ENCODE measurements at places on chromosomes 1 and 21.

- DNase-seq: peak; percentile 31
Observed at GRCh38 chr1:74427681-74428080, 84.7 kb downstream of the LRRC53 start.

GRCh38 chr1:19704247-19705113, 39.8 kb downstream of the HTR6 start:
- peak; percentile 22 for DNase-seq

GRCh38 chr1:96075704-96076455, 645.7 kb upstream of the PTBP2 start:
- DNase-seq: peak; percentile 31

GRCh38 chr1:54474310-54475251, 68.4 kb upstream of the SSBP3 start:
- no peak for DNase-seq

DNA sequence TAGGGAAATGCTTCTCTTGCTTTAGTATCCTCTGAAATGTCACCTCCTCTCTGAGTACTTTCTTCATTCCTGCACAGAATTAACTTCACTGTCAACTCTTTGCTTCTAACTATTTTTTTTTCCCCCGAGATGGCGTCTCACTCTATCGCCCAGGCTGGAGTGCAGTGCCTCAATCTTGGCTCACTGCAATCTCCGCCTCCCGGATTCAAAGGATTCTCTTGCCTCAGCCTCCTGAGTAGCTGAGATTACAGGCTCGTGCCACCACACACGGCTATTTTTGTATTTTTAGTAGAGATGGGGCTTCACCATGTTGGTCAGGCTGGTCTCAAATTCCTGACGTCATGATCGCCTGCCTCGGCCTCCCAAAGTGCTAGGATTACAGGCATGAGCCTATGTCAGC, 1.4 kb upstream of the PLPP3 start:
- DNase-seq: no peak

DNA sequence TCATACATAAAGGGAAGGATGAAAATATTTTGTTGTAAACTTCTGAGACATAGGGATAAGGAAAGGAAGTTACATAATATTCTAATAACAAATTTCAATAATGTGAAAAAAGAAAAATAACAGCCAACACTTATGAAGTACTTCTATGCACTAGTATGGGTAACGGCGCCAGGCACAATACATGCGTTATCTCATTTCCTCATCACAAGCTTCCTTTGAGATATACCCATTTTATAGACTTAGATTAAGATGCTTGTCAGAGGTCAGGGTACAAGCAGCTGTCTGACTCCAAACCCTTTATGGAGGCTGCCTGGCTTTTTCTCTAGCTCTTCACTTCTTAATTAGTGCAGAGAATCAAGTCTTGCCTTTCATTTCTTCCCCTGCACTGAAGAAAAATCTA, 41.3 kb downstream of the TCP10L start:
- no peak for DNase-seq

- no peak for DNase-seq
Observed at GRCh38 chr1:50474859-50475809, 51.9 kb upstream of the DMRTA2 start.

- DNase-seq: no peak
Observed at GRCh38 chr1:44536357-44537209, 131.5 kb downstream of the RNF220 start.

DNA sequence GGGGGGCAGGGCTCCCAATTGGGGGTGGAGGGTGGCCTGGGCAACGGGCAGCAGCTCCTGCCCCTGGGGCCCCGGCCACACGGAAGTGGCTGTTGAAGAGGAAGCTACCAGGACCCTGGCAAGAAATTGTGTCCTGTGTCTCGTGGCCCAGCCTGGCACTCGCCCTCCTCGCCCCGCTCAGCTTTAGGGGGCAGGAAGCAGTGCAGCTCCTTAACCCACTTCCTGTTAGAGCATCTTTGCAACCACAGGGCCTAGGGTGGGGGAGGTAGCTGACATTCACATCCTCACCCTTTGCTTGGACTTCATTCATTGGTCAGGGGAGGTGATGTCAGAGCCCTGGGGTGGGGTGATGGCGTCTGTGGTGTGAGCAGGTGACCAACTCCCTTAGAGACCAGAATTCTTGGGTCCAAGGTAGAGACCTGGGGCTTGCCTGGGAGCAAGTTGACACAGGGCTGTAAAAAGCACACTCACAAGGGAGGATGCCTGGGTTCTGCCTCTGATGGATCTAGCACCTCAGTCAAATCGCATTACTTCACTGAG, at the start of gene ARHGAP30:
ARHGAP30 (minus strand) TSS at position 161 of the 540 bp plus-strand sequence. CDS start 267 bp downstream, outside the sequence.
- no peak for DNase-seq

- DNase-seq: no peak
Observed at GRCh38 chr1:157994704-157995582, 1.5 kb downstream of the KIRREL1 start.

DNA sequence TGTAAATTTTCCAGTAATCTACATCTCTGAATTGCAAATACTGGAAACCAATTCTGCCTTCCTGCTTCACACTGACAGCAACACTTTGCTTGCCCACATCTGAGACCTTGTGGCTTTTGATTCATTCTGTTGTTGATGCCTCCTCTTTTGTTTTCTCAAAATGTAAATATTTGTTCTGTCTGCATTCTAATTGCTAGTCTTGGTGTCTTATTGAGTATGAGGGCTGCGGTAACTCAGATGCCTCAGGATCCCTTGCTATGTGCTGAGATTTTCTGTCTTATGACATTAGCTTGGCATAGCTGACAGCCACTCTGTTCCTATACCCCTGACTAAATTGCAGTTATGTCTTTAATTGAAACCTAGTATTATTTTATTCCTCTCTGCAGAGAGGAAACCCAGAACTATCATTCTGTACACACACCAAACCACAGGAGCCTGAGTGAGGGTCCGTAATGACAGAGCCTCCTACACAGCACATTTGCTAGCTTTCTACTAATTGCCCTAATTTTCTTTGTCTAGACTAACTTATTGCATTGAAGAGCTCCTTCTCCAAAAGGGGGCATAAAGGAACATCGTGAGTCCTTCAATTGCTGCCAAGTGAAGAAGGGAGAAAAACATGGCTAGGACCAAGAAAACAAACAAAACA, 72.1 kb downstream of the GREM2 start:
- DNase-seq: no peak

DNA sequence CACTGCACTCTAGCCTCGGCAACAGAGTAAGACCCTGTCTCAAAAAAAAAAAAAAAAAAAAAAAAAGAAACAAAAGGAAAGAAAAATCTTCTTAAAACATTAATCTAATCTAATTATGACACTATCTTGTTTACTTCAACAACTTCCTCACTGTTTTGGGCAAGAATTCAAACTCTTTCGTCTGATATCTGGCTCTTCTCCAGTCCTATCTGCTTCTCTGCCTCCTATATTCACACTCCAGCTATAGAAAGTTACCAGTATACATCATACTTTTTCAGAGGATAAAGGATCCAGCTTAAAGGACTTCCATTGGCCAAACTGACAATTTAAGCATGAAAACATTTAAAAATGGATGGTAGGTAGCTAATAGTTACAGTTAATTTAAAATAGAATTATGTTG, 47.3 kb downstream of the EIF2B3 start:
- no peak for DNase-seq

GRCh38 chr1:19484338-19484797, 971 bp downstream of the CAPZB start:
- no peak for DNase-seq

GRCh38 chr1:58660105-58660504, 39.8 kb downstream of the MYSM1 start:
- no peak for DNase-seq

- DNase-seq: no peak
Observed at GRCh38 chr1:184186167-184186566, 134.6 kb downstream of the TSEN15 start.

DNA sequence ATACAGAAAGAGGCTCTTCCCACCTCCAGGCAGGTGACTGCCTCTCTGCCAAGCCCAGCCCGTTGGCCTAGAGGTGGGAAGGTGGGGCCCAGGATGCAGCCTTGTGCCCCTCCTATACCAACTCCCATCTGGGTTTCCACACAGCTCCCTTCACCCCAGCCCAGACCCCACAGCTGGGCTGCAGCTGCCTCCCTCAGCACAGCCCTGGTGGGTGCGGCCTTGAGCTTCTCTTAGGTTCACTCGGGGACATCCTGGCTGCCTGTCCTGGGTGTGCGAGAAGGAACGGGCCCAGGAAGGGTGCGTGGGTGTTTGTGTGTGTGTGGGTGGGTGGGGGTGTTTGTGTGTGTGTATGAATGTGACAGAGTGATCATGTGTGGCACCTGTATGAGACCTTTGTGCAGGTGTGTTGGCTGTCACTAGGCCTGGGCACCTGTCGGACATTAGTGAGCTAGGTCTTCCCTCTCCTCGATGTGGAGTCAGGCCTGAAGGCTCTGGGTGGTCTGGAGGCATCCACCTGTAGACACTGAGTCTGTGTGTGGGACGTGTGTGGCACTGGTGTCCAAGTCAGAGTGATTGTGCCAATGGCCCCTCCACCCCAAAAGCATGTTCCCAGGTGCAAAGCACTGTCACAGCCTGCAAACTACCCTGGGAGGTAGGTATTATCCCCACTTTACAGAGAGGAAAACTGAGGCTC, 30.7 kb downstream of the FOXO6 start:
- no peak for DNase-seq

- no peak for DNase-seq
Observed at GRCh38 chr1:12287869-12288268, 58.0 kb downstream of the VPS13D start.

DNA sequence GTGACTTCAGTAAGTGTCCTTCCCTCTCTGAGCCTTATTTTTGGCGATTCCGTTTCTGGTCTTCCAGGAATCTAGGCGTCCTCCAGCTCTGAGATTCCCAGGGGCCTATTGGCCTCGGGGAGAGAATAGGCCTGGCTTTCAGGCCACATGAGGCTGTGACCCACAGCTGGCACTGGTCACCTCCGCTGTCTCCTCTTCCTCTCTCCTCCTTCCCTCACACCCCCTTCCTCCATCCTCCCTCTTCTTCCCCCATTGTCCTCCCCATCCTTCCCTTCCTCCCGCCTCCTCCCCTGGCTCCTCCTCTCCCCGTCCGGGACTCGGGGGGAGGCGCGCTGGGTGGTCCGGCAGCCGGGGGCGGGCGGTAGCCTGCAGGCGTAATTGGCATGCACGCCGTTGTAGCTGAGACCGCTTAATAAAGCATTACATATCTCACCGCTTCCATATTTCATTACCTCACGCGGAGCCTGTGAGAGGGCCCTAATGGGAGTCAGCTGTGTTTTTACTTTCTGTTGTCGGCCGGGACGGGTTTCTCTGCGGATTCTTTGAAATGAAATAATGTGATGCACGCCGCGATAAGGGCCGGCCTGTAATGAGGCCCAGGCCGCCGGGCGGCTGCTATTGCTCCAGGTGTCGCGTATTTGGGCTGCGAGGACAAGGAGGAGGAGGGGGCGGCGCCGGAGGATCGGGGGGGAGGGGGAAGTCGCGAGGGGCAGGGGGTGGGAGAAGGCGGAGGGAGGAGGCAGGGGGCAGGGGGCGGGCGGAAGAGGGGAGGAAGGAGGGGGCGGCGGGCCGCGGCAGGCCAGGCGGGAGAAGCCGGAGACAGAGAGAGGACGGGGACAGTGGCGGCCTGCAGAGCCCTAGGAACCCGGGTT, 95.3 kb downstream of the FOXD2 start:
- no peak for DNase-seq

DNA sequence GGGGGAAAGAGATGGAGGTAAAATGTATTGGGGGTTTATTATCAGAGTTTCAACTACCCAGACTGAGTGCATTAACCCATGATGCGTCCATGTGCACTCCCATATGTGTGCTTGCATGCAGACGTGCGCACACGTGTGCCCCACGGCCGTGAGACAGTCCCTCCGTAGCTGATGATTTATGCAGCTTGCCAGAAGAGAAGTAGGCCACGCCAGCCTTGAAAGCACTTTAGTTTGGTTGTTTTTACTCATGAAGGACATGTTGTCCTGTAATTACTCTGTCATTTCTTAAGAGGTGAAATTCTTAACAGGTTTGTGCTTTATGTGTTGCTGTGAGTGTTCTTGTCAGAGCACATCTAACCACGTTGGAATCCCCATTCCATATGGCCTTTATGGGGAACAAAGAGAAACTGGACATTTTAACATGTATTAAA, 467.8 kb downstream of the LMO4 start:
- DNase-seq: no peak

GRCh38 chr1:227420147-227420546, 101.9 kb upstream of the CDC42BPA start:
- no peak for DNase-seq

DNA sequence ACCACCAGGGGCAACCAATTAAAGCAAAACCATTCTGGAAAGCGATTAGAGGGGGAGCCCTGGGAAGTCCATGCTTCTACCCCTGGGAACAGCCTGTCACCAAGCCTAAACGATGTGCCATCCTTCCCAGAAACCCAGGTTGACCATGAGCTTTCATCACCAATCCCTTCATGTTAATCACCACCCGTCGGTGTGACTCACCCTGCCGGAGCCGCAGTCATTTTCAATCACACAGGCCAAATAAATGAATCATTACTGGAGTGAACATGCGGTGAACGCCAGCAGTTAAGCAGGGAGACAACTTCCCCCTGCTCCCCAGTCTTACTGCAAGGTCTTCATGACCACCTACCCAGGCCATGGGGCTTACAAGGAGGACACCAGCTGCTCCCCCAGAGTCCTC, 308.8 kb downstream of the AJAP1 start:
- DNase-seq: no peak

- peak; percentile 97 for DNase-seq
Observed at GRCh38 chr1:39398278-39399021, 93.0 kb upstream of the BMP8A start.

GRCh38 chr1:206631085-206631509, 4.2 kb upstream of the DYRK3 start:
- no peak for DNase-seq

DNA sequence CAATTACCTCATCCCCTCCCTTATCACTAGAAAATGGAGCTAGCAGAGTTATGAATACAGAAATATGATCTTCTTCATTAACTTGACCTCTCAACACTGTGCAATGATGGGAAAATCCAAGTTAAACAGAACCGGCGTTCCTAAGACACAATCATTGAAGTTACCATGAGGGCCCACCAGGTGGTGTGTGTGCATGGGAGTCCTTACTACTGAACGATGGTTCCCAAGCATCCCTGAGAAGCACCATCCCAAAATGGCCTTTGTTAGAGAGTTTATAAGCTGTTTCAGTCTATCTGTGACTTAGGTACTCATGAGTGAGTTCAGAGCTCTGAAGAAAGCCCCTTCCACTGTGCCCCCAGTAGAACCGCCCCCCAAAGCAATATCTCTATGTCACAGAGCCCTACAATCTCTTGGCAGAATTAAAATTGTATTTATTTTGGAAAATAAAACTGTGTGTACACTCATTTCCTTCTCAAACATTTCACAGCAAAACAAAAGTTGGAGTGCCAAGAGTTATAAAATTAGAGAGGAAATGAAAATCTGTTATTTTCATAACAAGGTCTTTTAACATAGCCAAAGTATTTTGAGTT, 56.8 kb downstream of the PLD5 start:
- DNase-seq: no peak

GRCh38 chr1:2825487-2826189, 24.1 kb upstream of the TTC34 start:
- no peak for DNase-seq

DNA sequence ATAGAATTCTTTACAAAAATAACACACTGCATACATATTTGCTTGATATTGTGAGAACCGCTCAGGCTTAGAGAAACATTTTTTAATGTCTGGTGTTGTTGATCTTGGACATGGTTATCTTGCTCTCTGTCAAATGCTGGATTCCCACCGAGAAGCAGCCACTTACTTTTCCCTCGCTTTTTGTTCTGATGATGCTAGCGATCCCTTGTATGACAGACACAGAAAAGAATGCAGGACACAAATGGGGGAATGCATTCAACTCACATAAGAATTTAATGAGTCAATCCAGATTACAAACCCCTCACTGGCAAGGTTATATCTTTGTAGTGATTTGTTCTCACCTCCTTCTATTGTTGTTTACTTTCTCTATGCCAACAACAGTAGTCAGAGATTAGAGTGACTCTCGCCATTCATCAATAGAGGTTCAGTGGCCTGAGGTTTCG, 76.8 kb upstream of the AKT3 start:
- DNase-seq: peak; percentile 93
